ENCODE measurements at places on chromosomes 16 and 17. TPM values are rescaled to one million over a fixed set of nuclear protein-coding genes. Genes with fewer than 3 reads are reported as not detected.

DNA sequence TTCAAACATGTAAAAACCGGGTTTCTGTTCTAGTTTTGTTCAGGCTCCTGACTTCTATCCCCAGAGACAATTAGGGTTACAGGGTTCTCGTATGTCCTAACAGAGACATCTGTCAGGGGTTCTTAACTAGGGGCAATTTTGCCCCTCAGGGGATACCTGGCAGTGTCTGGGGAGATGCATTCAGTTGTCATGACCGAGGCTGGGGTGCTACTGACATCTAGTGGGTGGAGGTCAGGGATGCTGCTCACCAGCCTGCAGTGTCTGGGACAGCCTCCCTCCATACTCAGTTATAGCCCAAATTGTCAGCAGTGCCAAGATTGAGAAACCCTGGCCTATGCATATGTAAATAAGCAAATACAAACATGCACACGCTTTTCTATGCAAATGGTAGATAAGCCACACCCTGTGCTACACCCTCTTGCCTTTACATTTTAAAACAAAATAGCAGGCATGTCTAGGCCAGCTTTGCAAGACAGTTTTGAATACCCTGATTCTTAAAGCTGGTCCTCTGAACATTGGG is 37.4 kb downstream of the CLEC16A start:
- no peak for DNase-seq

GRCh38 chr16:58670946-58671583 is 13.5 kb downstream of the SLC38A7 start:
- DNase-seq = no peak

Gene MT1H
- 45.4 TPM for total RNA-seq

GRCh38 chr16:51111759-51112158 is 39.3 kb downstream of the SALL1 start:
- no peak for DNase-seq

- no peak for DNase-seq
Observed at GRCh38 chr17:31390748-31391495, 553 bp upstream of the RAB11FIP4 start.

DNA sequence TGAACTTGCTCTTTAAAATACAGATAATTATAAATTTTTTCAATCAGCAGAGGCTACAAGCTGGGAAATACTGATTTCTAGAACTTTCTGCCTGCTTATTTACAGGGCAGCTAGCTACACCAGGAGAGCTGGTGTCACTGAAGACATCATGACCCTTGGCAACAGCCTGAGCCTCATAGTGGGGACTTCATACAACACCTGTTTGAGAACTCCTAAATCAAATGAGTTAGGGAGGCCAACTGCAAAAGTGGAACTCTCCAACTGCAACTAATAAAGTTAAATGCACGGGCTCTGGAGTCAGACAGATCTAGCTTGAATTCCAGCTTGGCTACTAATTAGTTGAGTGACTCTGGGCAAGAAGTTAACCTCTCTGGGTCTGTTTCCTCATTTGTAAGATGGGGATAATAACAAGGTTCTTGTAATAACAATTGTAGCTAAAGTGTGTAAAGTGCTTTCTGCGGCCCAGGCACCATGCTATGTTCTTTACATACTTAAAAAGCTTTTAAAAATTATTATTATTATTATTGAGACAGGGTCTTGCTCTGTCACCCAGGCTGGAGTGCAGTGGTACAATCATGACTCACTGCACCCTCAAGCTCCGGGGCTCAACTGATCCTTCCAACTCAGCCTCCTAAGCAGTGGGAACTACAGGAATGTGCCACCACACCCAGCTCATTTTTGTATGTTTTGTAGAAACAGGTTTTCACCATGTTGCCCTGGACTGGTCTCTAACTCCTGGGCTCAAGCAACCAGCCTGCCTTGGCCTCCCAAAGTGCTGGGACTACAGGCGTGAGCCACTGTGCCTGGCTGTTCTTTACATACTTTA is 33.4 kb downstream of the VAC14 start:
- DNase-seq = no peak

Gene ADAP2
- total RNA-seq = 14.8 TPM

- peak; percentile 14 for DNase-seq
Observed at GRCh38 chr17:182050-182751, 751 bp upstream of the DOC2B start.

Gene ABCA9
- total RNA-seq = 22.4 TPM

GRCh38 chr16:2786826-2787151 is 571 bp downstream of the PRSS33 start:
- DNase-seq = no peak

- DNase-seq = peak; percentile 20
Observed at GRCh38 chr17:6651919-6652452, 424 bp downstream of the C17orf100 start.

GRCh38 chr16:17827313-17827712 is 356.6 kb upstream of the XYLT1 start:
- no peak for DNase-seq

Gene KRTAP4-7
- not detected for total RNA-seq

- no peak for DNase-seq
Observed at GRCh38 chr16:71834291-71834690, 11.5 kb upstream of the ATXN1L start.

- no peak for DNase-seq
Observed at GRCh38 chr16:57946181-57946801, 24.6 kb downstream of the CNGB1 start.

Measured in thyroid gland (tissue), 4 donors.